NCI-H1930 (cell line): ENCODE measurements at places on chromosomes 13 and 19.

DNA sequence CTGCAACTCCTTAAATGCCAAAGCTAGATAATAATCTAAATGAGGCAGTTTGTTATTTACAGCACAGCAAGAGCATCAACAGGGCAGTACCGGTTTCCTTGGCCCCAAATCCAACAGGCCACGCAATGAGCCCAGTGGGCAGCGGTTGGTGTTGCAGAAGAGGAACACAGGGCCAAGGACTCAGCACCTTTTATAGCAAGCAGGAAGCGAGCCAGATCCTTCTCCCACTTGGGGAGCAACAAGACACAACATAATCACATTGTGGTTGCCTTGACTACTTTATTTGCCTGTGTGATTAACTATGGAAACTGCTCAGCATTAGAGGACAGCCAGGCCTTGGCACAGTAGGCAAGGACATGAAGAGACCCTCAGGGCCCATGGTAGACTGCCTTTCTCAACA is 67.1 kb upstream of the HTR2A start:
- no peak for DNase-seq

GRCh38 chr13:74839656-74840055 is 642.3 kb downstream of the TBC1D4 start:
- DNase-seq = no peak

GRCh38 chr13:26017932-26018665 is 33.7 kb downstream of the SHISA2 start:
- no peak for DNase-seq

DNA sequence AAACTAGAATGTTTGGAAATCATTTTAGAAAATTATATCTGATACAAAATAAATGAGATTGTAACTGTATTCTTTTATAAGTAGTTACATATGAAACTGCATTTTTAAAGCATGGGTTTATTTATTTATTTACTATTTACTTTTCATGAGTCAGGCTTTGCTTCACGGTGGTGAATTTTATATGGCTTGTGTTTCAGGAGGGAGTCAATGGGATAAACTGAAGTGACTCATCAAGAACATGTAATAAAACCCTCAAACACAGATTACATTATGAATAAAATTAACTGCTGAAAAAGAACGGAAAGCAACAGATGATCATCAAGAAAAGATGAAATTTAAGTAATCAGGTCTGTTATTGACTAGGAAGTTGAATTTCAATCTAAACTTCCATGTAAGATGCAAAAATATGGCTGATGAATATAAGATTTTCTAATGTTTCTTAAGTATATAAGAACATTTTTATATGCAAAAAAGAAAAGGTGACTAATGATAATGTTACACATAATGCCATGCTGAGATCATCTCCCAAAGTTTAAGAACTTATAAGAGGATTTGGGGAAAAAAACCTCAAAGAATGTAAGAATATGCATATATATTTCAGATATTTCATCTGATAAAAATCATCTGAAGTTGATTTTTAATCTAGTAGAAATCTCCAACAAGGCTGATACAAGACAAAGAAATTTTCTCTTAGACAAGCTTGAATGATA is 383.6 kb downstream of the SLITRK1 start:
- no peak for DNase-seq

- no peak for DNase-seq
These were observed 15.2 kb upstream of the N4BP2L1 start for GRCh38 chr13:32443111-32443510.

DNA sequence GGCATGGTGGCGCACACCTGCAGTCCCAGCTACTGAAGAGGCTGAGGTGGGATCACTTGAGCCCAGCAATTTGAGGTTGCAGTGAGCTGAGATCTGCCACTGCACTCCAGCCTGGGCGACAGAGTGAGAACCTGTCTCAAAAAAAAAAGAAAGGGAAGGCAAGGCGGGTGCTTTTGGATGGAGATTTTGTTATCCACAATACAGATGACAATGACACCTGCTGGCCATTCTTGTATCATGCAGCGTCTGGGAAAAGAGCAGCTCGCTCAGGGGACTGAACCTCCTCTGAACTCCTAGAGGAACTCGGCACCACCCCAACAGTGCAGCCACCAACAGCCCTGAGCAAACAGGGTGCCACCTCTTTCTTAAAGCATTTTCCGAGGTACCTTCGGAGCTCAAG is 22.8 kb downstream of the HAUS8 start:
- no peak for DNase-seq

GRCh38 chr19:31427857-31428256 is 78.6 kb upstream of the TSHZ3 start:
- no peak for DNase-seq

- no peak for DNase-seq
These were observed 18.7 kb downstream of the PAF1 start for GRCh38 chr19:39372047-39372802.

- no peak for DNase-seq
These were observed 3.2 kb downstream of the ARHGAP35 start for GRCh38 chr19:46863818-46864629.

DNA sequence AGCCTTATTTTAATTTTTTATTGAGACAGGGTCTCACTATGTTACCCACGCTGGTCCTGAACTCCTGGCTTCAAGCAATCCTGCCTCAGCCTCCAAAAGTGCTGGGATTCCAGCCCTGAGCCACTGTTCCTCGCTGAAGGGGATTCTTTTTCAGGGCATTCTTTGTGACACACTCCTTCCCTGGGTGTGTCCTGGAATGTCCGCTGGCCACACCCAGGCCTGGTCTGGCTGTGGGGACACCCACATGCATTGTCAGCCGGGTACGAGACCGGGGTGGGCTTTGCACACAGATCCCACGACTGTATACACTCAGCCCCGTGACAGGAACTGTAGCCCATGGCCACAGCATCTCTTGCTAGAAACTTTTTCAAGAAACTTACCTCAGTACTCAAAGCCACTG is 34.4 kb upstream of the GATAD2A start:
- no peak for DNase-seq

- peak; percentile 27 for DNase-seq
These were observed 5.2 kb upstream of the ZNF579 start for GRCh38 chr19:55585658-55586339.

DNA sequence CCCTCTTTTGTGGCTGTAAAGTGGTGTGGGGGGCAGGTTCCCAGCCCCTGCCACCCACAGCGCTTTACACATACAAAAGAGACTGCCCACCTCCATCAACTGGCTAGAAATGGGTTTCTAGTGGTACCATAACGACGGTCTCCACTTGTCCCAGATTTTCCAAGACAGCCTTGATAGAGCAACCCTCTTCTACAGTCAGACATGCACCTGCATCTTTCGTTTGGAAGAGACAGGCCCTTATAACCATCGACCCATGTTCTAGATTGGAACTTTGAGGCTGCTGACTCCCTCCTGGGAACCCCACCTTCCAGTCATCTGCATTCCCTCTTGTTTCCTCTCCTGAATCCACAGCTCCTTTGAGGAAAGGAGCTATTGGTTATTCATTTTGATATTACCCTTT is 63.1 kb downstream of the GSX1 start:
- no peak for DNase-seq

DNA sequence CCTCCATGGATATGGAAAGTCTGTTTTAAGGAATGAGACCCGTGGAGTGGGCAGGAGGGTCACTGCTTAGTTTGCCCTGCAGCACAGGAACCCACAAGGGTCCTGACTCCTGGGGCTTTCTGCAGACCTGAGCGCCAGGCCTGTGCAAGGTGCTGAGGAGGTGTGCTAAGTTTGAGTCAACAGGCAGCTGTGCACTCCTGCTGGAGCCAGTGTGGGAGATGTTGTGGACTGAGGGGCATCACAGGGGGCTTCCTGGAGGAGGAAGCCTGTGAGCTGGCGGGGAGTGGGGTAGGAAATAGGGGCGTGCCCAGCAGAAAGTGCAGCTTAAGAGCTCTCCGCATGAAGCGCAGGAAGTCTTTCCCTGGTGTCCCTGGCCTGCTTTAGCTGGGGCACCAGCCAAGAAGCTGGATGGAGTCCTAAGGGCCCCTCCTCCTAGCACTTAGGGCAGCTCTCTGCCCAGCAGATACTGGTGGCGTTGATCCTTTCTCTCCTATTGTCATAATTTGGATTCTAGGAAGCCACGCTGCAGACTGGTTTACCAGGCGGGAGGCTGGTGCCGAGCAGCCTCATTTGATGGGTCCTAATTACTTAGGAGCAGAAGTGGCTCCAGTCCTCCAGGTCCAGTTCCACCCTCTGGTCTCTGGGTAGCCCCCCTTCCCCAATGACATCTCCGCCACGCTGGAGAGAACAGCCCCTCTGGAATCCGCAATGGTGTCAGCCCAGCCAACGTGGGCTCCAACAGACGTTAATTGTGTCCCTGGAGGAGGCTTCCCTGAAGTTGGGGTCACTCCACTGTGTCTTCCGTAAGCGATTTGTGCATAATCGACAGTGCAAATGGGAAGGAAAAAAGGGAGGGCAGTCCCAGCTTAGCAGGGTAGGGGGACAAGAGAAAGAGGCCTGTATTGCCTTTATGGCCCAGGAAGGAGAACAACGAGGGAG is 309.2 kb downstream of the ZNF536 start:
- no peak for DNase-seq

DNA sequence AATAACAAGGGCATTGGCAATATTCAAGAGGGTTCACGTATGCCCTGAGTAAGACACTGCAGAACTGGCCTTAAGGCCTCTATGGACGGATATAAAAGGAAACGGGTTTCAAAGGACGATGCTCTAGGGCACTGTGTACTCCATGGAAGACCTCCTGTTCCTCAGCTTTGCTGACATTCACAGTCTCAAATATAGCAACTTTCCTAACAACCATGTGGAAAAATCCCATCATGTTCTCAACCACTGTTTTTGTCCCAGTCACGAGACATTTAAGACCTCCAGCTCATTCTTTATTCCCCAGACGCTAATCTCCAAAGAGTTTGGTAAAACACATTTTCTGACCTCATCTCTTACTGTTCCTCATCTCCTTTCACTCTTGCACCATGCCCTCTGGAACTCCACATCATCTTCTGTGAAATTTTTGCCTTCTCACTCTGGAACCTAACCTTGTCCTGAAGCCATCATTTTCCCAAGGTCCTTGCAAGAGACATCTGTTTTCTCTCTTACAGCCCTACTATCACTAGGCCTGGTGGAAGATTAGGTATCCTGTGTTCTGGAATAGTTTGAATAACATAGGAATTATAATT is 37.6 kb downstream of the SPRY2 start:
- no peak for DNase-seq

DNA sequence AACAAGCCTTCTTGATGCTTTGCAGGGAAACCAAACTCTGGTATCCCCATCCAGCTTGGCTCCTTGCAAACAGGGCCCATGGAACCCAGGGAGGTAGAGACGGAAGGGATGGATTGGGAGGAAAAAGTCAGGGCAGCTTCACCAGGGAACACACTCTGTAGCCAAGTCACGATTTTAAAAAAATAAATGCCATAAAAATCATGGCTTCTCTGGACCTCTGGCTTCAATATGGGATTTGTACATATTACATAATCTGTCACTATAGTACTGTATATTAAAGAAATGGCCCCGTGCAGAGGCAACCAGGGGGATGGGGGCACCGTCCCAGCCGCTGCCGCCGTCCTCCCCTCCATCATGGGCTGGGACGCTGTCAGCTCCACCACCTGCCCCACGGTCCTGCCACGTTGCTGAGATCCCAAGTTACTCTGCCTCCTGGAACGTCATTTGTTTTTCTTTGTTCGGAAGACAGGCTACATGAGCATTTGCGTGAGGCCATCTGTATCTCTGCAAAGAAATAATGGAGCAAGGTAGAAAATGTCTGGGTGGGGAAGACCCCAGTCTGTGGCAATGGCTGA is 313.3 kb downstream of the ZNF536 start:
- DNase-seq = no peak

DNA sequence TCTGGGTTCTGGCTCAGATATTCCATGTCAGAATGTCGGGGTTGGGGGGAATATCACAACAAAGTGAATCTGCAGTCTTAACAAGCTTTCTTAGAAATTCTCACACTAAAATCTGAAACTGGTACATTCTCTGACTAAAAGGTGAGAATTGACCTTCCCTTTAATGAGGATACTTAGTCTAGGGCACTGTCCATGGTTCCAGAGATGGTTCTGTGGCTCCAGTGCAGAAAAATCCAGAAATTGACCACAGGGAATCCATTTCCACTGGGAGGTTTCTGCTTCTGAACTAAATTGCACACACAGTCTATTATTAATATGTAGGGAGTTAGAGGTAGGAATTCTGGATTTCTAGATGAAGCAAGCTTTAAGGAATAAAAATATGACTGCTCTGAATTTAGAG is 171.6 kb upstream of the OBI1 start:
- no peak for DNase-seq

DNA sequence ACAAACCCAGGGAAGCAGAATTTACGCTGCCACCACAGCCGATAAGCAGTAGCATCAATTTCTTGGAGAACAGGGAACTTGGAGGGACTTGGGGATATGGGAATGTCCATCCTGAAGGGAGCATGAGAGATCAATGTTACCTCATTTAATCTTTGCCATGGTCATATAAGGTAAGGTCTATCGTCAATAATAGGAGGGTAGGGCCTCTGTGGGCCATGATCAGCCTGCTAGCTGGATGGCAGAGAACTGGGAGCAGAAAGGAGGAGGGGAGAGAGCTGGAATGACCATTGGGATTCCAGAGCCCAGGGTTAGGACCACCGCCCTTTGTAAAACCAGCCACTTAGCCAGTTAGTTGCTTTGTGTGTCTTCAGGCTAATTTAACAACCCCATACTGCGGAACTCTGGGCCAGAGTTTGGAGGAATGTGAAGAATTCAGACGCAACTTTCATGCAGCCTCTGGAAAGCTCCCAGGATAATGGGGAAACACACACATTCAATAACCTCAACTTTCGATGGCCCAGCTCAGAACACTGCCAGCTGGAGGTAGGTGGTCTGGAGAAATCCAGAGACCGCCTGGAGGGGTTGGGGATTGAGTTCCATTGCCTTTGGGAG is 40.3 kb downstream of the ZNF557 start:
- no peak for DNase-seq

GRCh38 chr13:35704331-35704730 is 227.8 kb upstream of the MAB21L1 start:
- DNase-seq = no peak

GRCh38 chr13:44142540-44142867 is 231.1 kb upstream of the SERP2 start:
- no peak for DNase-seq

DNA sequence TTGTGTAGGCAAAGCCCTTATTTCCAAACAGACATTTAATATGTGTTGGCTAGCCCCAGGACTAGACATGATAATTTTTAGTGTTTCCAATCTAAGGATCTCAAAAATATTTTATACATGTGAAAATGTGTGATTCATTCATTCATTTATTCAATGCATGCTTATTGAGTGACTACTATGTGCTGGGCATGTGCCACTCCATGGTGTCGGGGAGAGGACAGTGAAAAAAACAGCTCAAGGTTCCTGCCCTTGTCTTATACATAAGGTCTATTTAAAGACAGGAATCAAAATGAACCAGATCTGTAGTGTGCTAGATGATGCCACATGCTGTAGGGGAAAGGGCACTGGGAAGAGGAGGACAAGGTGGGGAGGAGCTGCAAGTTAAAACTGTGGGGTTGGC is 36.5 kb downstream of the GJA3 start:
- no peak for DNase-seq

- no peak for DNase-seq
These were observed 446.4 kb downstream of the GPC6 start for GRCh38 chr13:93672996-93673395.
